Colonic mucosa (tissue), 4 donors: ENCODE measurements at places on chromosomes 5 and 9. TPM values are rescaled to one million over a fixed set of nuclear protein-coding genes. Genes with fewer than 3 reads are reported as not detected.

Gene SHISAL2B
- total RNA-seq, result not detected

Gene BRD8
- 32.5 TPM for total RNA-seq

Gene OTULINL
- total RNA-seq, result 60.1 TPM

DNA sequence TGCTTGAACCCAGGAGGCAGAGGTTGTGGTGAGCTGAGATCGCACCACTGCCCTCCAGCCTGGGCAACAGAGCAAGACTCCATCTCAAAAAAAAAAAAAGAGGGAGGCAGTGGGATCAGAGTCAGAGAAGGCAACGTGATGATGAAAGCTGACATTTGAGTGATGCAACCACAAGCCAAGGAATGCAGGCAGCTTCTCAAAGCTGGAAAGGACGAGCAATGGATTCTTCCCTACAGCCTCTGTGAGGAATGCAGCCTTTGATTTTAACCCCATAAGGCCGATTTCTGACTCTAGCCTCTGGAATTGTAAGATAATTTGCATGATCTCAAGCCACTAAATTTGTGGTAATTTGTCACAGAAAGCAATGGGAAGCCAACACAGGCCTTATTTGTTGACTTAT, 9.8 kb downstream of the TGFBI start:
- no peak for DNase-seq
- H3K36me3 ChIP-seq, result no peaks in the 10 kb centered on the region
- no peak overlapping the region for H3K4me3 ChIP-seq
- no peaks in the 10 kb centered on the region for H3K27me3 ChIP-seq
- no peak overlapping the region for H3K27ac ChIP-seq

DNA sequence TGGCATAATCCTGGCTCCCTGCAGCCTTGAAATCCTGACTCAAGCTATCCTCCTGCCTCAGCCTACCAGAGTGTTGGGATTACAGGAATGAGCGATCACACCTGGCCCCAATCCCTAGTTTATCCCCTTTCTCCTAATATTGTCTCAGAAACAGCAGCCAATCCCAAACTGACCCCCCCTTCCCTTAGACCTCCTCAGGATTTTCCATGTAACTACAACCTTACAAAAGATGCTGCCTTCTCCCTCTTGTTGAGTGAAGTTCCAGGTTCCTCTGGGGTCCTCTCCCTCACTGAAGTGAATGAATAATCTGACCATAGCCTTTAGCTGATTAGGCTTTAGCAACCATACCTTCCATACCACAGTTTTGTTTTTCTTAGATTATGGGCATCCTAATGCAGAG, 25.9 kb upstream of the MSANTD3 start:
- no peak overlapping the region for H3K27ac ChIP-seq
- no peaks in the 10 kb centered on the region for H3K36me3 ChIP-seq
- no peak for DNase-seq
- H3K27me3 ChIP-seq, result no peaks in the 10 kb centered on the region
- no peak overlapping the region for H3K4me3 ChIP-seq

- H3K27ac ChIP-seq, result no peak overlapping the region
- H3K4me3 ChIP-seq, result peak overlapping the region; percentile 16
Measured at GRCh38 chr5:179166886-179167841, 107.0 kb downstream of the ZNF354C start.

DNA sequence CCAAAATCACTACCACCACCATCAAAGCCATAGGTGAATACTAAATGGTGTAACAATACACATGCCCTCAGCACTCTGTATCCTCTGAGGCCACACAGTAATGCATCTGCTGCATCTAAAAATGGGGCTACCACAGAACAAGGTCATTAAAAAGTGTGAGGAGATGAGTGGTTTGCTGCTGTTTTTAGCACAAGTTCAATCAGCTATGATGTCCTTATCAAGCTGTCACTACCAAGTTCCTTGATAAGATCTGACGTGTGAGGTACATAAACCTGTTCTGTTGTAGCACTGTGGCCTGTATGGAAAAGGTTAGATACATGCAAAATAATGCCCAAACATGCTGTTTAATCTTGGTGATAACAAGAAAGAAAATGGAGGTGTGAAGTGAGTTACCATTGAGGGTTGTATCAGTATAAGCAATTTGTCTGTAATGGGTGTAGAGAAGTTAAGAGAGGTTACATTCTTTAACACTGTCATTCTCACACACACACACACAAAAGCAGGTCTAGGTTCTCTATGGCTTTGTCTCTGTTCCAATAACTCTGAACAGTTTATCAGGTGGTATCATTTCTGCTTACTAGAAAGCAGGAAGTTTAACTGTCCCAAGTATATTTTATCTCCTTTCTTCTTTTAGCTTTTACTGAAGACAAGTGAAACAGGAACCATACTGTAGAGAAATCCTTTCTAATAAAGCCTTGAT, 252.9 kb downstream of the CWC27 start:
- no peak overlapping the region for H3K27ac ChIP-seq
- no peaks in the 10 kb centered on the region for H3K36me3 ChIP-seq
- H3K27me3 ChIP-seq, result no peaks in the 10 kb centered on the region

GRCh38 chr5:145791866-145792265, 43.3 kb downstream of the PRELID2 start:
- no peaks in the 10 kb centered on the region for H3K36me3 ChIP-seq
- no peaks in the 10 kb centered on the region for H3K4me1 ChIP-seq
- no peak for DNase-seq
- no peak overlapping the region for H3K27ac ChIP-seq

GRCh38 chr9:35756275-35757225, 2.5 kb upstream of the MSMP start:
- peak overlapping the region; percentile 52 for H3K4me3 ChIP-seq
- no peaks in the 10 kb centered on the region for H3K27me3 ChIP-seq
- H3K27ac ChIP-seq, result peak overlapping the region; percentile 81
- peak; percentile 85 for DNase-seq
- H3K36me3 ChIP-seq, result no peaks in the 10 kb centered on the region

- H3K4me3 ChIP-seq, result no peak overlapping the region
- H3K27me3 ChIP-seq, result no peaks in the 10 kb centered on the region
- DNase-seq, result no peak
- H3K27ac ChIP-seq, result no peak overlapping the region
- no peaks in the 10 kb centered on the region for H3K4me1 ChIP-seq
- no peaks in the 10 kb centered on the region for H3K36me3 ChIP-seq
Measured at GRCh38 chr9:28264368-28264767, 691.1 kb upstream of the C9orf72 start.
